Activated T-cell treated with anti-CD3 and anti-CD28 coated beads for 4 hours (primary cell): ENCODE measurements at places on chromosomes 2 and 18.

DNA sequence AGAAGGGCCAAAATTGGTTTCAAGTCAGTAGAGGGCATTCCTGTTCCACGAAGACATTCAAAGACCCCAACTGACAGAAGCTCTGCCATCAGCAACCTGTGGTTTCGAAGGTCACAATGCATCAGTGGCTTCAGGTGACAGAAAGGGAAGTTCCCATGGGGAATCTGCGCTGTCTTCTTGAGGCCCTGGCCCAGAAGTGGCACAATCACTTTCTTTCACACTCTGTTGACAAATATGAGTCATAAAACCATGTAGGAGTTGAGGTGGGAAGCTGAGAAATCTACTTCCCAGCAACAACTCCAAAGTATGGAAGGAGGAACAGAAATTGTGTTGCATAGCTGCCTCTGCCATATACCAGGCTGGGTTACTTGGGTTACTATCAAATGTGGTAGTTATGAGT is 621.1 kb upstream of the FANCL start:
- no peak for DNase-seq

- DNase-seq = no peak
Observed at GRCh38 chr18:58556331-58557007, 72.4 kb downstream of the ALPK2 start.

DNA sequence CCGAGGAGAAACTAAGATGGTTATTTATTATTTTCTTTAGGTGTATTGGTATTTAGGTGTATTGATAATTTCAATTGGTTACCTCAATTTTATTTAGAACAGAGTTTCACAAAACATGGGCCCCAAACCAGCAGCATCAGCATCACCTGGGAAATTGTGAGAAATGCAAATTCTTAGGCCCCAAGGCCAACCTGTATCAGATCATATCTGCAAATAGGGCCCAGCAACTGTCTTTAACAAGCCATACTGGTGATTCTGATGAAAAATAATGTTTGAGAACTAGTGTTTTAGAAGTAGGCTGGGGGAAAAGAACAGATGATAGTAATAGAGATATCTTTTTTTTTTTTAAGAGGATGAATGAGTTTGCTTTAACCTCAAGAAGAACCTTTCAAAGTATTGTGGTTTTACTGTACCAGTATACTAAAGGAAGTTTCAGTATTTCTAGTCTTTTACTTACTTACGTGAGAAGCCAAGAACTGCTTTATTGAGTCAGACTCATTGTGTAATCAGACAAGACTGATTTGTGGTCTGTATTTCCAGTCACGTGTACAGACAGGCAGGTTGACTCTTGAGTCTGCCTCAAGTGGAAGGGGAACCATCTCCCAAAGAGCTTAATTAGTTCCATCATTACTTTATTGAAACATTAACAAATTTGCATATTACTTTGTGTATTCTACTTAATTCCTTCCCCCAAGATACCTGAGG is 60.4 kb upstream of the GAREM1 start:
- no peak for DNase-seq

- DNase-seq = no peak
Observed at GRCh38 chr18:46502444-46502843, 154.6 kb downstream of the LOXHD1 start.

DNA sequence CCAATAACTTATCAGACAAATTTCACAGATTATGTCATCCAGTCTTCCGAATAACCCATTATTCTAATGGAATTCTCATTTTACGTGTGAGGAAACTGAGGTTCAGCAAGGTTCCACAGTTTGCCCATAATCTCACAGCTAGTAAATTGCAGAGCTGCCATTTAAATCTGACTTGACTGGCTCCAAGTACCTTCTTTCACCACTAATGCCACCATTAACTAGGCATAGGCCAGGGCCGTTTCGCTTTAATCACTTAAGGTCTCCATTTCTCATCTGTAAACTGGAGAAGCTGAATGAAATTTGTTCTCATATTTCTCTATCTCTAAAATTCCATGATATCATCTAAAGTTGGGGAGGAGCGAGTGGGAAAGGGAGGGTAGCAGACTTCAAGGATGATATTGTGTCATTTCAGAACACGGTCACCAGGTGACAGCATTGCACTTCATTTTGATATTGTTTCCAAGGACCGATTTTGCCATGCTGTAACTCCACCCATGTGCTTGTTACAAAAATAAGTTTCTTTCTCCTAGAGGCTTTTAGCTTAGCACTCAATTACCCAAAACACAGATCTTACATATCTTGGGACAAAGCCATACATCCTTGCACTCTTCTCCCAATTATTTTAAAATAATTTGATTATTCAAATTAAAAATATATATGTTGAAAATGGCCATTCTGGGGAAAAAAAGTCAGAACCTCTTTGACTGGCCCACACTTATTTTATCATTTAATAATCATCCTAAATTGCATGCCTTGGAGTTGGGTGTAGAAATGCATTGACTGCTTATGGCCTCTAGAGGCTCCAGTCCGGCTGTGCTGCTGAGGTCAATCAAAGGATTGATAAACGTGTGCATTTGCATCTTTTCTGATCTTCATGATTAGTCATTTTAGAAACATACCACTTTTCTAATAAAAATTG is 123.8 kb downstream of the AKAIN1 start:
- DNase-seq = peak; percentile 7

GRCh38 chr2:106062627-106063026 is 131.5 kb downstream of the UXS1 start:
- DNase-seq = no peak

- DNase-seq = no peak
Observed at GRCh38 chr2:128016620-128017019, 11.2 kb downstream of the SAP130 start.

- DNase-seq = no peak
Observed at GRCh38 chr2:178928077-178928476, 120.9 kb upstream of the TTN start.

- no peak for DNase-seq
Observed at GRCh38 chr2:172833898-172834297, 98.3 kb downstream of the RAPGEF4 start.
